ENCODE measurements at places on chromosomes 11 and 22. TPM values are rescaled to one million over a fixed set of nuclear protein-coding genes. Genes with fewer than 3 reads are reported as not detected.

Gene NRIP3
- total RNA-seq, result 2.7 TPM

Gene APOBEC3G
- 1.0 TPM for total RNA-seq

Gene SPTBN2
- total RNA-seq, result 371 TPM

Gene SCT
- not detected for total RNA-seq

Gene CD81
- total RNA-seq, result 347 TPM

Gene CALCB
- total RNA-seq, result 0.74 TPM

Gene MPPED1
- 0.37 TPM for total RNA-seq

GRCh38 chr11:2549876-2550605 is 105.2 kb downstream of the KCNQ1 start:
- peak; percentile 10 for DNase-seq

DNA sequence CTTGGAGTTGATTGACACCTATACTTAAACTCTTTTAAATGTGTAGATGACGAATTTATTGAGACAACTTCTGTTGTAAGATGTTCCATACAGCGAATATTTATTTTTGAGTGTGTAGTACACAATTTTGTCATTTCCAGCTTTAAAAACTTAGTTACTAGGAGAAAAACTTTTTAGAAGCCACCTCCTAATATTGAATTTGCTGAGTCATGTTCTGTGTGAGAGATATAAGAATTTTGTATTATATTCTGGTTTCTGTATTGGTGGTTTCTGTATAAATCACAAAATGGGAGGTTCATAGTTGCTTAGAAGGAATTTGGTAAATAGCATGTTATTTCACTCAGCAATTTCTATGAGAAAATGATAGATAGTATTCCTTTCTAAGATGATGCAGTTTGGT is 171.3 kb downstream of the WNT11 start:
- no peak for DNase-seq

- peak; percentile 38 for DNase-seq
Measured at GRCh38 chr11:46345131-46345597, 2.1 kb upstream of the DGKZ start.

DNA sequence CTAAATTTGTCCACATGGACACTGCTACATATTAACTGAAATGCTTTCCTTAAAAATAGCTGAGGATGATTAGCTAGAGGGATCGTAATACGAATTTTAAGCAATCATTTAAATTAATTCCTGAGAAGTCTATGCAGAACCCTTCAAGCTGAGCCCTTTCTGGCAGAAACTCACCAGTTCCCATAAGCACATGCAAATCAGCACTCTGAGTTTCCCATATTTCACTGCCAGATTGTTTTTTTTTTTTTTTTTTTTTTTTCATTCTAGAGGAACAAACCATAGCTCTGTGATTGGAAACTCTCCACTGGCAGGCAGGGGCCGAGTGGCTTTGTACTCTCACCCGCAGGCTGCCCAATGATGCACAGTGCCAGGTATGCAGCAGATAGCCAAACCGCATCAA is 145.6 kb downstream of the EFCAB6 start:
- no peak for DNase-seq

GRCh38 chr11:61298663-61299244 is 3.6 kb upstream of the VWCE start:
- no peak for DNase-seq

GRCh38 chr11:46114961-46115360 is 6.3 kb downstream of the PHF21A start:
- DNase-seq, result no peak

DNA sequence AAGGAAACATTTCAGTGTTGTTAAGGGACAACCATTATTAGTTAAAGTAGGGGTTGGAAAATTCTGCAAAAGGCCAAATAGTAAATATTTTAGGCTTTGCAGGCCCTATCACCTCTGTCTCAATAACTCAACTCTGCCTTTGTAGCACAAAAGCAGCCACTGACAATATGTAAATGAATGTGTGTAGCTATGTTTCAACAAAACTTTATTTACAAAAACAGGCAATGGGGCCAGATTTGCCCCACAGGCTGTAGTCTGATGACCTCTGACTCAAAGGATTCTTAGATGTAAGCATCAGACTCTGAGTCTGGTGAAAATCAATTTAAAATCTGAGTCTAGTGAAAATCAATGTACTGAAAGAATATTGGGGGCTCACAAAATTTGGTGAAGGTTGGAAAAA is 50.3 kb downstream of the PAK1 start:
- DNase-seq, result no peak

- DNase-seq, result no peak
Measured at GRCh38 chr22:20414450-20414849, 20.5 kb downstream of the ZNF74 start.

DNA sequence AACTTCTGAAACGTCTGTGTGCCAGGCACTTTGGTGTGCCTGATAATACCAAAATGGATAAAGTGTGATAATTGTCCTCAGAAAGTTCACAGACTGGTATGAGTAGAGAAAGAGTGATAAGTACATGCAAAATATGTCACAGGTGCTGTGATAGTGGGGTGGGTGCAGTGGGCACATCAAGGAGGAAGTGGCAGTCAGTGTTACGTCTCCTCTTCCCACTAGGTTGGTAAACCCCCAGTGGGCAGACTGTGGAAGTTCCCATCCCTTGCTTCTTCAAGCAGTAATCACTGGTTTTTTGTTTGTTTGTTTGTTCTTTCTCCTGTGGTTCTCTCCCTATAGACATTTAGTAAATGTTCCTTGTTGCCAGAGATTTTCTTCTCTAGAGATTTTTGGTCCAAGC is 5.4 kb downstream of the RNF121 start:
- no peak for DNase-seq

DNA sequence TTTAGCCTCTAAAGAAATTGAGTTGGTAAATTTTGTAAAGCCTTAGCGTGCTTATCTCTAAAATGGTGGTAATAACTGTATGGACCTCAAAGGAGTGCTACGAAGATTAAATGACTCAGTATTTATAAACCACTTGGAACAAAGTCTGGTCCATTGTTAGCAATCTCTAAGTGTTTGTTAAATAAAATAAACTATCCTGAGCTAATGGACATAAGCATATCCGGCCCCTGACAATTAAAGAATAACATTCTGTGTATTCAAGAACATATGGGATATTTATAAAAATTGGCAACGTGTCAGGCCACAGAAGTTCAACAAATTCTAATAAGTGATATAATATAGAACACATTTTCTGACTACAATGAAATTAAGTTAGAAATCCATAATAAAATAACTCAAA is 71.0 kb downstream of the MYEOV start:
- no peak for DNase-seq

- no peak for DNase-seq
Measured at GRCh38 chr11:15071556-15072255, 1.7 kb upstream of the CALCB start.

DNA sequence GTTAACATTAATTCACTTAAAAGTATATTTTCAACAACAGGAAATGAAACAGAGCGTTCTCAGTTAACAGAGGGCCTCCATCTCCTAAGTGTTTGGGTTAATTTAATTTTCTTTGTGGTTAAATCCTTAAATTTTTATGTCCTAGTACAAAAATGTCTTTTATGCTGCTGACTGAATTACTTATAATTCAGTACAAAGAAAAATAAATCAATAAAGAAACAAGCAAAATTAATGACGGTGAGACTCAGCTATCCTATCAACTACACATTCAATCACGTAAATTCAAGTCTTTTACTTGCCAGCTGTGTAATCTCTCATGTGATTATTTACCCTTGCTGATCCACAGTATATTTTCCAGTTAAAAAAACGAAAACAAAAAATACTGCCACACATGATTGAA is 81.4 kb downstream of the BBOX1 start:
- DNase-seq, result no peak

DNA sequence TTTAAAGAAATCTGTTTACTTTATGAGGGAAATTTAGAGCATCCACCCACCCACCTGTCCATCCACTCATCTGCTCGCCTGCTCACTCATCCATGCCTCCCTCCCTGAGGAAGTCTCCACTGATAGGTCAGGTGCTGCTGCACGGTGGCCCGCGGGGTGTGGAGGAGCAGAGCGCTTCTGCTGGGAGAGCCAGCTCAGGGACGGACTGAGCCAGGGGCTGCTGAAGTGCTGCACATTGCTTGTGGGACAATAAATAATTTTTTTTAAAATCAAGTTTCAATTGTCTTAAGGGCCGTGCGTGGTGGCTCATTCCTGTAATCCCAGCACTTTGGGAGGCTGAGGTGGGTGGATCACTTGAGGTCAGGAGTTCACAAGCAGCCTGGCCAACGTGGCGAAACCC is 148.9 kb downstream of the TBC1D22A start:
- DNase-seq, result no peak

GRCh38 chr22:32378707-32379272 is 21.1 kb downstream of the RFPL3 start:
- peak; percentile 68 for DNase-seq

DNA sequence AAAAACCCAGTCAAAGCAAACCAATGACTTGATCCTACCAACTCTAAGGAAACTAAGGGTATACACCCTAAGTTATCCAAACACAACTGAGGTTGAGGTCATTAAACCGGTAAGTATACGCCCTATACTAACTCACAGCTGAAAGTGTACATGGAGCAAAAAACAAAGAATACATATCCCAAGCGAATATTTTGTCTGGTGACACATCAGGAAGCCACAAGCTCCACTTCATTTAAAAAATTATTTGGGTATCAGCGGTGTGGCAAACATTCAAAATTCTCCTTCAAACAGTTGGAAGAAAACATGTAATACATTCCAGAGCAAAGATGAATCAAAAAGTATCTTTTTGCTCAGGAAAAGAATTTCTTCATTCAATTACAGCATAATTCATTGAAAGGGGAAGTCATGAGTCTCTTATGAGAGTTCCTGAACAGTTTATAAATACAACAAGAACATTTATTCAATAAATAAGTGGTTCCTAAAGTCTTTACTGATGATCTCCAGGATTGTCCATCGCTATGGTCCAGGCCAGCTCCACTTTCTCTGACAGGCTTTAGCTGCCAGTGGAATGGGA is 4.5 kb upstream of the JAML start:
- no peak for DNase-seq

DNA sequence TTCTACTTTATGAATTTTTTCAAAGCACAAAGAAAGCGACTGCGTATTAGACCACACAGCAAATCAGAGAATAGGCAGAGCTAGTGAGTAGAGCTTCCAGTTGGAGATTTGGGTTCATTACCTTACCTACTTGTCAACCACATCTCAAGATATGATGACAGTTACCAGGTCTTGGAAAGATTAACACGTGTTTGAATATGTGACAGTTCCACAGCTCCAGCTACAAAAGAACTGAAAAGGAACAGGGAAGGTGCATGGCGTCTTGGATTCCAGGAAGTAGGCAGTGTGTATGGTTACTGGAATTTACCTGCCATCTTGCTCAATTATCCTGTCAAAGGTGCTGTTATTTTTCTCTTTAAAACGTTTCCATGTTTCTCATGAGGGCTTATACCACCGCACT is 5.3 kb downstream of the TIRAP start:
- no peak for DNase-seq

GRCh38 chr22:26321469-26321913 is 107.6 kb upstream of the ASPHD2 start:
- no peak for DNase-seq

- DNase-seq, result no peak
Measured at GRCh38 chr11:103623933-103624332, 412.5 kb upstream of the DDI1 start.

DNA sequence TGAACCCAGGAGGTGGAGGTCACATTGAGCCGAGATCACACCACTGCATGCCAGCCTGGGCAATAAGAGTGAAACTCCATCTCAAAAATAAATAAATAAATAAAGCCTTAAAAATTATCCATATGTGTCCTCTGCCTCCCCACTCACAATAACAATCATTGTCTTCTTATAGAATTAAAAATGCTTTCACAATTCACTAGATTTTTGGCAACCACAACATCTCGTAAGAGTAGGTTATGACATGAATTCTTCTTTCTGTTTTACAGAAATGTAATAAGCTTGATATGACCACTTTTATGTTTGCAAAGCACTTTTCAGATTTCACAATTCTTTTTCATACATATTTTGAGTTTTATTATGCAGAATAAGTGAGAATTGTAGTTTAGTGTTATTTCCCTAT is 54.5 kb upstream of the HSPA8 start:
- no peak for DNase-seq

GRCh38 chr11:132718711-132719671 is 813.3 kb downstream of the OPCML start:
- DNase-seq, result no peak

DNA sequence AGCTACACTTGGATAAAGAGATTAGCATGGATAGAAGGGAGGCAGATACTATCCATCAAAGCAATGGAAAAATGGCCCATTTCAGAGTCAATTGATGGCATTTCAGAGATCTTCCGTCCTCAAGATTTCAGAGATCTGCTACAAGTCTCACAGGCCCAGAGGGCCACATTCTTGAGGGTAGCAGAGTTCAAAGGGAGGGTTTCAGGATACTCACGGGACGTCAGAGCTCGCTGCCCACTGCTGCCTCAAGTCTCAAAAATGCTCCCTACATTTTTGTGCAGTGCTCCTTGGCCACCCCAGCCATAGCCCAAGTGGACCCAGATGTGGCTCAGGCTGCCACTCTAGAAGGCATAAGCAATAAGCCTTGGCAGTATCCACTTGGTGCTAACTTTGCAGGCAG is 24.9 kb downstream of the RTL6 start:
- DNase-seq, result no peak

- DNase-seq, result no peak
Measured at GRCh38 chr11:72534371-72535193, 100.3 kb upstream of the CLPB start.

GRCh38 chr11:66879583-66879982 is 22.7 kb downstream of the LRFN4 start:
- peak; percentile 43 for DNase-seq

GRCh38 chr11:73053964-73054363 is 88.2 kb downstream of the FCHSD2 start:
- DNase-seq, result no peak

DNA sequence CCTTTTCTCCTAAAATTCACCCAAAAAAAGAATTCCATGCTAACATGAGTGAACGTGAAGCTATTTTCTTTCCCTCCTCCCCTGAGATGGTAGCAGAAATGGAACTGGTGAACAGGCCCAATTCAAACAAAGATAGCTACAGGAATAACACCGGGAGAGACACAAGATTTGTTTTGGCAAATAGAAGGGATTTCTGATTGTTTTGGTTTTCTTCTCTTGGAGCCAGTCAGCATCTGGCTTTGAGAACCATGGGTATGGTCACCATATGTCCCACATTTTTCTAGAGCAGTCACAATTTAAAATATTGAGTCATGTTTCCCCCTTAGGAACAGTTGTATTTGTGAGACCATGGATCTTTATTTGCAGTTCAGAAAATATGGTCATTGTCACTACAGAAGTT is 214.1 kb downstream of the FAM76B start:
- no peak for DNase-seq

DNA sequence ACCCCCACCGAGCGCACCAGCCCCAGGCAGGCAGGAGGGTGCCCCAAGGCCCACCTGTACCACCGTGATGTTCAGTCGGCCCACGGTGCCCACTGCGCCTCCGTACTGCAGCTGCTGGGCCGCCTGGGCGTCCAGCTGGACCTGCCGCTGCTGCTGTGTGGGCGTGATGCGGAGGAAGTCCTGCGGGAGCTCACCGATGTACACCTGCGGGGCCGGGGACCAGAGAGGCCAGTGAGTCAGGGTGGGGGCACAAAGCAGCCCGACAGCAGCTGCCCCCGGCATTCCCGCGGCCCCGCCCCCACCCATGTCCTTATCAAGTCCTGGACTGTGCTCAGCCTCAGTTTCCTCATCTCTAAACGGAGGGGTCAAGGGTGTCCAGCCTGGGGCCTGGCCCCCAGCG is 13.8 kb downstream of the TOLLIP start:
- no peak for DNase-seq
